ENCODE measurements at places on chromosomes 7 and 10. TPM values are rescaled to one million over a fixed set of nuclear protein-coding genes. Genes with fewer than 3 reads are reported as not detected.

Gene SLC13A1
- total RNA-seq = not detected

- no peak for DNase-seq
These were observed 80.3 kb upstream of the FAM171A1 start for GRCh38 chr10:15451137-15452094.

GRCh38 chr10:130018730-130019185 is 54.7 kb upstream of the EBF3 start:
- DNase-seq = no peak

DNA sequence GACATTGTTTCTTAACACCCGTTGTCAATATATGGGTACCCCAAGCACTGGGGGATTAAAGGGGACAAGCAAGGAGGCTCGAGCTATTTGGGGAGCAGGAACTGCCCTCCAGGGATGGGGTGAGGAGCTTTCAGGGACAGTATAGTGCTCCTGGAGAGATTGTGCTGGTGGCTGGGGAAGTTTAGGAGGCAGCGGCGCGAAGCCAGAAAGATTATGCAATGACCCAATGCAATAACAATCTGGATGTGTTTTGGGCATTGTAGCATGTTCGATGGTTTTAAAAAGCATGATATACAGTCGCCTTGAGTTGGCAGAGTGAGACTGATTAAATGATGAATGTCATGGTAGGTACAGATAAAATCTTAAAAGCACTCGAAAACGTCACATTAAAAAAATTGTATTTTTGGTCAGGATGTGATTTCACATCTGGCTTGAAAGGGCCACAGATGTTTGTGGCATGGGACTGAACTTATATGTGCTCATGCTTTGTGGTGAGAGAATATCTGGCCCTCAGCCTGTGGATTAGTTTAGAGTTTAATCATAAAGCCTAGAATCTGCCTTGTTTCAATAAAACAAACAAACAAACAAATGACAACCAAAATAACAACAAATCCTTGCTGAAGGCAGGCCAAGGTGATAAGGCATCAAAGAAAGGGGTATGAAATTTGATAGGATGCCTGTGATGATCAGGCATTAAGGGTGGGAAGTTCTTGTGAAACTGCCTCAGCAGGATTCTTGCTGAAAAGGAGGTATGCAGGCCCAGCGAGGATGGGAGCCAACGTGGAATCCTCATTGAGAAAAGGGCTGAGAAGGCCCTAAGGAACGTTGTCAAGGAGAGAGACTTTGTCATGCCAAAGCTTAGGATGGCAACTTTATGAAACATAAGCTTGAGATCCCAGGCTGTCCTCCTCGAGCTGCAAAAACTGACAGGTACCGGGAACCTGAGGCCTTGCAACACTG is 417.1 kb upstream of the KLF6 start:
- DNase-seq = no peak

DNA sequence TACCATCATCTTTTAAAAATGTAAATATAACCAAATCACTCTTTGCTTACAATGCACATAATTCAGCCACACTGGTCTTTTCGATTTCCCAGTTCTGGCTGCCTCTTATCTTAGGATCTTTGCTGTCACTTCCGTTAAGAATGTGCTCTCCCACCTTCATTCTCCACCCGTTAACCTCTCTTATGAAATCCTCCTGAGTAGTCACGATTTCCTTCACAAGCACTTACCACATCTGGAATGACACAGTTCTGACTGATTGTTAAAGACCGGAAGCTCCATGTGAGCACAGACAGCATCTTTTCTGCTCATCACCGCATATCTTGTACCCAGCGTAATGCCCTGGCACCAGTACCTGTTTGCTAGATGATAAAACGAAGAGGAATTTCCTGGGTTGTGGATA is 84.3 kb downstream of the CUL2 start:
- no peak for DNase-seq

- peak; percentile 79 for DNase-seq
These were observed 21.3 kb upstream of the KCNK18 start for GRCh38 chr10:117175901-117176534.

Data from Right ventricle myocardium inferior (tissue), 1 donor.